ENCODE measurements at places on chromosomes 2 and 18.
A peak's percentile ranks its signal among the peaks of the same experiment; 100 is the strongest.

- no peak for DNase-seq
Observed at GRCh38 chr2:189954989-189955388, 107.5 kb downstream of the MSTN start.

- DNase-seq: no peak
Observed at GRCh38 chr18:60471652-60472051, 99.1 kb upstream of the MC4R start.

DNA sequence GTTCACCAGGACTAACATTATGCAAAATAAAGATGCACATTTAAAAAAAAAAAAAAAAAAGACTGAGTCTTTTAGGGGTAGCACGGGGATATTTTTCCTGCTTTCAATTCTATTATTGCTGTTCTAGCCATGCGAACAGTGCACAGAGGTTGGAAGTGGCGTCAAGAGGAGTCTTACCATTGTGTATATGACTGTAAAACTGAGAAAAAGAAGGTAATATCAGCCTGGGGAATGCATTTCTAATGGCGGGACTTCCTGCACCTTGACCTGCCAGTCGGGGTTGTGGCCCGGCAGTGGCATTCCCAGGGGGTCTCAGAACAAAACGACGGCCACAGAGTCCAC is 48.5 kb upstream of the ATP6V1B1 start:
- no peak for DNase-seq

DNA sequence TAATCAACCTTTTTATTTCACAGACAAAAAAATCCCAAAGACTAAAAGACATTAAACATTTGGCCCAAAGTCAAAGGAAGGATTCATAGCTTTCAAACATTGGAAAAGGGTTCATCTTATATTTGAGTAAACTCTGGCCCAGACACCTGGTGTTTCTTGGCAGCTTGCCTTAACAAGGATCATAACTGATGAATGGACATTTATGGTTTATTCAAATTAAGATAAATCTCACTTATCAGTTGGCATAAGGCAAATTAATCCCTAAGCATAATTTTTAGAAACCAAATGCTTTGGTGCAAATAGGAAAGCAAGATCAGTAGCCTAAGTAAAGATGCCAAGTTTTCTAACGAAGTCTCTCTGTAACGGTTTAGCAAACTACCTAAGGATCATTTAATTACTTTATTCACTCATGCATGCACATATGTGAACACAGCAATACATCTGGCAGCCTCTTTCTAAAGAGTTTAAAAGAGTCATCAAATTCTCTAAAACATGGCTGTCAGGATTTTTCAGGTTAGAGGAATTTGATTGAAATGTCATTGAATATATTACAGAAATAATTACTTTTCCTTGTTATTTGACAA is 323.4 kb upstream of the RBMS1 start:
- DNase-seq: no peak

- no peak for DNase-seq
Observed at GRCh38 chr2:60499651-60500265, 53.7 kb downstream of the BCL11A start.

GRCh38 chr2:118881490-118882129 is 34.2 kb upstream of the EN1 start:
- DNase-seq: peak; percentile 32

DNA sequence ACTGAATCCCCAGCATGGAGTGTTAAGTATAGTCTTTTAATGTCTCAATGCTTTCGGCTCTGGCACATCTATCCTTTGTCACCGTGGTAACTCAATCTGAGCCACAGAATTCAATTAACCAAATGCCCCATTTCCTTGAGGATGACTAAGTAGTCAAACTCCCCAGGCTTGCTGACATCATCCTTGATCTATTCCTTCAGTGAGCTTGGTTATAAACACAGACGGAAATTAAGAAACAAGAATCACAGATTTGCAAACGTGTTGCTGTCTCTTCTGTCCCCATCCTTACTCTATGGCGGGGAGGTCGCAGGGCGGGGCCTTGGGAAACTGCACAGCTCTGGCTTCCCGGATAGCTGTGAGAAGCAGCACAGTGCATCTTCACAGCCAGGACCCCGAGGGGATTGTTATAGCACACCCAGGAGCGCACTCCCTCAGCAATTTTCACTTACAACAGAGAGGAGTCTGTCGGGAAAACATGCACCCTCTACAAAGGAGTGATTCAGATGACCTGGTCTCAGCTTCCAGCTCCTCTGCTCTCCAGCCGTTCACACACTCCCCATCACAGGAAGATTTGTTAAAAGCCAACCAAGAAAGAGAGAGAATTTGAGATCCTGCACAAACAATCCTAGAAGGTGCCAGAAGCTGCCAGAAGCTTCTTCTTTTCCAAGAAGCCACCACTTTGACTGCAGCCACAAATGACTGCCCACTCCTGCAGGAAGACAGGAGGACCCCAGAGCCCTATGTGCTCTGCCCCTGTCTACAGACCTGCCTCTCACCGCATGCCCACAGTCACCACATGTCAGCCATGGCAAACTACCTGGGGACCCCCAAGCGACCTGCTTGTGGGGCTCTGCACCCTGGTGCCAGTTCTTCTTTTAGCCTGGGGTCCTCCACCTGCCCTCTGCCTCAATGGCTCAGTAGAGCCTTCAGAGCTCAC is 44.9 kb upstream of the YWHAQ start:
- DNase-seq: no peak

- DNase-seq: no peak
Observed at GRCh38 chr18:74281011-74281979, 10.5 kb downstream of the CYB5A start.

DNA sequence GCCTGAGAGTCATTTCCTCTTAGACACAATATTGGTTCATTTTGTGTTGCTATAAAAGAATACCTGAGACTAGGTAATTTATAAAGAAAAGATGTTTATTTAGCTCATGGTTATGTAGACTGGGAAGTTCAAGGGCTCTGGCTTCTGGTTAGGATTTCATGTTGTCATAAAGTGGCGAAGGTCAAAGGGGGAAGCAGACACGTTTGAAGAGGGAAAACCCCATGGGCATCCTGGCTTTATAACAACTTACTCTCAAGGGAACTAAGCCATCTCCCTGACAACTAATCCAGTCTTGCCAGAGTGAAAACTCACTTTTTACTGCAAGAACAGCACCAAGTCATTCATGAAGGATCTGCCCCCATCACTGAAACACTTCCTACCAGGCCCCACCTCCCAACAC is 89.7 kb upstream of the RNF152 start:
- no peak for DNase-seq

GRCh38 chr2:157933160-157933920 is 57.2 kb upstream of the ACVR1 start:
- DNase-seq: no peak

GRCh38 chr2:84487298-84487996 is 28.4 kb upstream of the SUCLG1 start:
- no peak for DNase-seq

DNA sequence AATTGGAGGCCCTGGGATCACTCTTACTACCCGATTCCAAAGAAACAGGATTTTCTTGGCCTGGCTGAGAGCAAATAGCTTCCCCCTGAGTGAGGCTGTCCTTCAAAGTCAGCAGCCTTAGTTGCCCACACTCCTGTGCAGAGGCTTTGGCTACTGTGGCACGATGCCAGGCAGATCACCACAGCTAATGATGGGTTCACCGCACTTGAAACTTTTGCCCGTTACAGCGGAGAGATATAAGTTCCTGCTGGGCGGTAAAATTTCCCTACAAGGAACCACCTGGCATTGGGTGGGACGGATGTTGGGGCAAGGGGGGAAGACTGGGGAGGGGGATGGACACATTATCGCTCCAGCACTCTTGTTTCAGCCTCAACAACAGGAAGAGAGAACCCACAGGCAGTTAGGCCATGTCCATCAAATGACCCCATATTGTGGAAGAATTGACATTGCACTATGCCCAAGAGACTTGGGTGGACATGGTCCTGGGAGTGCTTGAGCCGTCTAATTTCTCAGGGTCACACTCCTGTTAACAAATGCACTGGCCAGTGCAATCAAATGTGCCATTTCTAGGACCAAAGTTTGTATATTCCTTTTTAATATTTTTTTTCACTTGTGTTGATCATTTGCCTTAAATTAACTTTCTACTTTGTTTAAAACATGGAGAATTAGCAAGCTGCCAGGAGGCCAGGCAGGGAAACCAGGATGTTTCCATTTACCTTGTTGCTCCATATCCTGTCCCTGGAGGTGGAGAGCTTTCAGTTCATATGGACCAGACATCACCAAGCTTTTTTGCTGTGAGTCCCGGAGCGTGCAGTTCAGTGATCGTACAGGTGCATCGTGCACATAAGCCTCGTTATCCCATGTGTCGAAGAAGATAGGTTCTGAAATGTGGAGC is 4.4 kb downstream of the IL1B start:
- DNase-seq: no peak

GRCh38 chr2:204114295-204115136 is 178.0 kb downstream of the ICOS start:
- DNase-seq: no peak

- no peak for DNase-seq
Observed at GRCh38 chr2:101400506-101401325, 13.4 kb upstream of the CREG2 start.

GRCh38 chr2:9250091-9250490 is 43.5 kb downstream of the ASAP2 start:
- DNase-seq: no peak

DNA sequence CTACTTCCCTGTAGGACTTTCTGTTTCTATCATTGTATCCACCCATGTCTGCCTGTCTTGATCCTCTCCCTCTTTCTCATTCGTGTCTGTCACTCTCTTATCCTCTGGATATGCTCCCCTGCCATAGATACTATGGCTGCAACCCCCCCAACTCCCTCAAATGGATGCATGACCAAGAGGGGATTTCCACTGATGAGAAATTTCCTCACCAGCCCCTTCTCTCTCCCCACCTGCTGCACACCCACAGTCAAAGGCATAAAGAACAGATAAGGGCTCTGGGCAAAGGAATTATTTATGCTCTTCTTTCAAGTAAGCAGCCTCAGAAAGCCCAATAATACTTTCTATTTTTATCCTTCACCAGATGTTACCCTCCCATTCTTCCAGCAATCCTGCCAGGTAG is 121.3 kb downstream of the FOXI3 start:
- no peak for DNase-seq

GRCh38 chr2:105610576-105611332 is 134.0 kb upstream of the NCK2 start:
- DNase-seq: no peak

DNA sequence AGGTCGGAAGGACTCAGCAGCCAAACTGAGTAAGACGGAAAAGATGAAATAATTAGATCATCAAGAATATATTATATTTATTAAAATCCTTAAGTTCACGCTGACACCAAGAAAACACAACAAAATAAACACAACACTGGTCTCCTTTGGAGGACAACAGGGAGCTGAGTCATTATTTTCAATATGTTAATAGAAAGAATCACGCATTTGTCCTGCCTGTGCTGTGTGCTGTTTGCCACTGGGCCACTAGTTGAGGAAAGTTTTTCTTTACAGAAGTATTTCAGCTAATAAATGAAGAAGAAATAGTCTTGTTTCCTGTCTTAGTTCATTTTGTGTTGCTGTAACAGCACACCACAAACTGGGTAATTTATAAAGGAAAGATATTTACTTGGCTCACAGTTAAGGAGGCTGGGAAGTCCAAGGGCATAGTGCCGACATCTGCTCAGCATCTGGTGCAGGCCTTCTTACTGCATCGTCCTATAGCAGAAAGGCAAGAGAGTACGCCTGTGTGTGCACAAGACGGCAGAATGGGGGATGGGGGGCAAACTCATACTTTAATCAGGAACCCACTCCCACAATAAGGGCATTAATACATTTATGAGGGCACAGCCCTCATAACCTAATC is 88.0 kb downstream of the TCF7L1 start:
- DNase-seq: no peak

DNA sequence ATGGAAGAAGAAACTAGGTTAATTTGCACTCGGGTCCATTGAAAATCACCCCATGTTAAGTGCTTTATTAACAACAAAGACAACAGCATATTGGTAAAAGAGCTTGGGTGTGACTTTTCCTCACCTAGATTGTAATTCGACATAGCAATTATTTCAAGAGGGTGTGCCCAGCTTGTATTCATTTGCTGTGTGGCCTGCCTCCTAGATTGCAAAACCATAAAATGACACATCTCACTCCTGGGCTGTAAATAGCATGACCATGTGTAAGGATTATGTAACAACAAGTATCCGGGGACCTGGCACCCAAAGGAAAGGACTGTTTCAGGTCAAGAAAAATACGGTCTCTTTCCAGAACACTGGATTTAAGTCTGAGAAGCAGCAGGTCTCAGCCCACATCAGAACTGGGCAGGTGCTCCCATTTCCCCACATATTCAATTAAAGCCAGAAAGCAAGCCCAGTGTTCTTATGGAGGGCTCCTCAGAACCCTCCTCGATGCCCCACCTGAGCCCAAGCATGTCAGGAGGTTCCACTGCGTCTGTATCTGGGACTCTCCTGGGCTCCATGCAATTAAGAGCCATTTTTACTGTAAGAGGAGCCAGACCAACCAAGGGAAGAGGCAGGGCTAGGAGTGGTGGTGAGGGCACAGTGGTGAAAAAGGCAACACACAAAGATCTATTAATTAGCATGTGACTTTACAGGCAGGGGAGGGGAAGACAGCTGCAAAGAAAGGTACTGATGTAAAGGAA is 39.2 kb downstream of the MREG start:
- DNase-seq: no peak

GRCh38 chr2:3100386-3100785 is 277.2 kb downstream of the EIPR1 start:
- DNase-seq: no peak

DNA sequence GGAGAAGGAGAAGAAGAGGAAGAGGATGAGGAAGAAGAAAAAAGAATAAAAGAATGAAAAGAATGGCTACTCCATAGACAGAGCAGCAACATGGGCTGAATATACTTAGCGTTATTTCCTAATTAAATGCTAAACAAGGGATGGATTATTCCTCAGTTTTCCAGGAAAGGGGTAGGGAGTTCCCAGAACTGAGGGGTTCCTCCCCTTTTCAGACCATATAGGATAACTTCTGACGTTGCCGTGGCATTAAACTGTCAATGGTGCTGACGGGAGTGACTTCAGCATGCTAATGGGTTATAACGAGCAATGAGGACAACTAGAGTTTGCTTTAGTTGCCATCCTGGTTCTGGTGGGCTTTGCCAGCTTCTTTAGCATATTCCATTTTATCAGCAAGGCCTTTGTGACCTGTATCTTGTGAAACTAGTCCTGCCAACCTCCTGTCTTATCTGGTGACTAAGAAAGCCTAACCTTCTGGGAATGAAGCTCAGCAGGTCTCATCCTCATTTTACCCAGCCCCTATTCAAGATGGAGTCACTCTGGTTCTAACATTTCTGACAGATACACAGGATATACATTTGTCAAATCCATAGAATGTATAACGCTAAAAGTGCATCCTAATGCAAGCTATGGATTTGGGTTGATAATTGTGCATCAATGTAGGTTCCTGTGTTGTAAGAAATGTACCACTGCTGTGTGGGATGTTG is 152.3 kb downstream of the MAIP1 start:
- DNase-seq: no peak
